ENCODE measurements at places on chromosomes 2 and 18.

DNA sequence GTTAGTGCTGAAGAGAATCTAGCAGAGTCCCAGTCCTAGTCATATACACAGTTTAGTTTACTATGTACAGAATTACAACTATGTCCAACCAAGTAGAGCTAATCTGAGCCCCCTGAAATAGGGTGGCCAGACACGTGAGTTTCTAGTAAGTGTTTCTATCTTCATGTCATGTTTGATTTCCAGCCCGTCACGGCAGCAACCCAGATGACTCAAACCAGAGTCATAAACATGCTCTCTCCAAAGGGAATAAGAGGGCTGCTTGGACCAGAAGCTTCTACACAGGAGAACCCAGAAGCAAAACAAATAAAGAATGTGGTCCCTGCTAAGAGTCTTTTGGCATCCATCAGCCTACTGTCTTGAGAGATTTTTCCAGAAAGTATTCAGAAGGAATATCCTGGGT, 64.9 kb upstream of the WIPF1 start:
- no peak for DNase-seq

DNA sequence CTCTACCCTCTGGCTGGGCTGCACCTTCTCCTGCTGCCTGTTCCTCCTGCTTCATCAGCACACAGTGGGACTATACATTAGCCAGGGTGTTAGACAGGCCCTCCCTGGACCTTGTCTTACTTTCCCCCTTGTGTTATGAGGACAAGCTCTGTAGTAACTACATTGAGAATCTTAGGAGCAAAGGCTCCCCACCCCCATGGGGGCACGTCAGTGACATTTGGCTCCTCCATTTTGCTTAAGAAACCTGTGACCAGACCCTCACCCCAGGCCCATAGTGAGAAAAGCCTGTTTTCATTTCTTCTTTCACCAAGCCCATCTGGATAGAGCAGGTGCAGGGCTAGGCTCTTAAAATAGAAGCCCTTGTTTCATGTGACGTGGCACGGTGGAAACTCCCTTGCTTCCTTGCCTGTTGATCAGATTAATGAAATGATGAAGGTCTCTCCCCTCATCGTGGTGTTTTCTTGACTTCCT, 146.7 kb downstream of the RPIA start:
- no peak for DNase-seq

DNA sequence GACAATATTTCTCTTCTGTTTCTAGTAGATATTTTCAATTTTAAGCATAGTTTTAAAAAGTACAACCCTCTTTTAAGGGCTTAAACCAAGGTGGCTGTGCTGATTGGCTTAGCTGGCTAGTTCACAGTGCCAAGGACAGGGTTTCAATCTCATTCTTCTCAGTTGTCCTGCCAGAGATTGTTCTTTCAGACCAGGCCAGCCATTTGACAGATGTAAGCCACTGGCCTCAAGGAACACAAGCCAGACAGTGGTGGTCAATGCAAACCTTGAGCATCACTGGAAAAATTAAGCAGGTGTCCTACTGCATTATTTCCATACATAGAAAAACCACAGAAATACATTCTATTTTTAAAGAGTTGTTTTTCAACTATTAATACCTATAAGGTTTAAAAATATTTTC, 5.9 kb downstream of the RNF103 start:
- no peak for DNase-seq

DNA sequence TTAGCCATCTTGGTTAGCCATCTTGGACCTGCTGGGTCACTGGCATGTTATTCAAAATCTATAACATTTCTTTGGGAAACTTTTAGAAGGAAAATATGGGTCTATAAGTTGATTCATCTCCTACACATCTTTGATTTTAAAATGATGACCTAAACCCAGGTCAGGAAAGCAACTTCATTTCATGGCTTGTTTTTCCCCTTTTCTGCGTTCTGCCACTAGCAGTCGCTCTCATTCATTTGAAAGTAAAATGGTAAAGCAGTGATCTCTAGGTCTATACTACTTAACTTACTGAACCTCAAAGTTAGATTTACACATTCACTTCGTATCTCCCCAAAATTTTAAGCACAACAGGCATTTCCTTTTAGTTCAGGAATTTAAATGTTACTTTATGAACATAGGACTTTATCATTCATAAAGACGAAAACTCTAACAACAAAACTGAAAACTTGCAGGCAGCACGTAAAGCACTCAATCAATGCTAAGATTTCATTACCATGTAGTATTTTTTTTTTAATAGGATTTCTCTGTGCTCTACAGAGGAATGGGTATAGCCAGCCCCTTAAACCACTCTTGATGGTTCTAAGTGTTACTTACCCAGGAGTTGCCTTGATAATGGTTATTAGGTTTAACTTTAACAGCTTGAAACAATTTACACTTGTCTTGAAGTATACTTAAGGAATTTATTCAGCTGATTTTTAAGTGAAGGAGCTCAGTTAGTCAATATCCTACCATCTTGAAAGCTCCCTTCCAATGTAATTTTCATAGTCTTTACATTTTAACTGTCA, 62.5 kb downstream of the GORASP2 start:
- DNase-seq: no peak

DNA sequence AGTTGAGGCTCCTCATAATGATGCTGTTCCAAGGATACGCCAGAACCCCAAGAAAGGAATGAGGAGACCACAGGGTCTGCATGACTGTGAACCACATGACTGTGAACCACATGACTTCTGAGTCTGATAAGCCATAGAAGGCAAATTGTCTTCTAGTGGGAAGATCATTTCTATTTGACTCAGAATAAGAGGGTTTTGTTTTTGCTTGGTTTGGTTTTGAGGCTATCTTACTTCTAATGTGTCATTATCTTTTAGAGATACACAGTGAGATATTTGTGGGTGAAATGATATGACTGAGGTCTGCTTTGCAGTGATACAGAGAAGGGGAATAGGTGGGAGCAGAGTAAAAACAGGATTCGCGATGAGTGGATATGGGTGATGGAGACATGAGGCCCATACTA, 28.9 kb upstream of the BCL2L11 start:
- no peak for DNase-seq

GRCh38 chr2:136057023-136057801, 60.7 kb downstream of the CXCR4 start:
- DNase-seq: no peak

DNA sequence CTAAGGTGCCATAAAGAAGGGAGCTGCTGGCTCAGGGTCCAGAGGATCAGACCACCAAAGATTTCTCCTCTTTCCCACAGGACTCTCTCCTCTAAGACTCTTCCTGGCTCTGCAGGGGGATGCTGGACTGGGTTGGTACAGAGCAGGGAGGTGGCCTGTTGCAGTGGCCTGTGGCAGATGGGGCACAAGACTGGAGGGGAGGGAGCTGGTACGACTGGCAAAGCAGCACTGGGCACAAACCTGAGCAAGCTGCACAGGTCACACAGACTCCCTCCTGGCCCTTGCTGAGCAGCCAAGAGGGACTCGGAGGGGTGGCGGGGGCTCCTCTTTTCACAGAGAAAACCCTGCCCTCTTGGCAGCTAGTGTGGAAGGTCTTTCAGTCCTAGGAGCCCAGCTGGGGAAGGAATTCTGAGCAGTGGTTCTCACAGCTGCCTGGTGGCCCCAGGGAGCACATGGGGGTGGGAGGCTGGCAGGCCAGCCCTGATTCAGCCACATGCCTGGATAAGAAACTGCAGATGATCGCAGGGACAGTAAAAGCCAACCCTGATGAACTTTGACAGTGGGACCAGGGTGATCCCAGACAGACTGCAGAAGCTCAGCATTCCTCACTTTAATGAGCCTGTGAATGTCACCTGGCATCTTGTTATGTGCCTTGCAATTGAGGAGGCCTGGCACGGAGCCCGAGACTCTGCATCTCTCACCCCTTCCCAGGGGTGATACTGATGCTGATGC, 32.5 kb upstream of the ACAA2 start:
- DNase-seq: no peak

DNA sequence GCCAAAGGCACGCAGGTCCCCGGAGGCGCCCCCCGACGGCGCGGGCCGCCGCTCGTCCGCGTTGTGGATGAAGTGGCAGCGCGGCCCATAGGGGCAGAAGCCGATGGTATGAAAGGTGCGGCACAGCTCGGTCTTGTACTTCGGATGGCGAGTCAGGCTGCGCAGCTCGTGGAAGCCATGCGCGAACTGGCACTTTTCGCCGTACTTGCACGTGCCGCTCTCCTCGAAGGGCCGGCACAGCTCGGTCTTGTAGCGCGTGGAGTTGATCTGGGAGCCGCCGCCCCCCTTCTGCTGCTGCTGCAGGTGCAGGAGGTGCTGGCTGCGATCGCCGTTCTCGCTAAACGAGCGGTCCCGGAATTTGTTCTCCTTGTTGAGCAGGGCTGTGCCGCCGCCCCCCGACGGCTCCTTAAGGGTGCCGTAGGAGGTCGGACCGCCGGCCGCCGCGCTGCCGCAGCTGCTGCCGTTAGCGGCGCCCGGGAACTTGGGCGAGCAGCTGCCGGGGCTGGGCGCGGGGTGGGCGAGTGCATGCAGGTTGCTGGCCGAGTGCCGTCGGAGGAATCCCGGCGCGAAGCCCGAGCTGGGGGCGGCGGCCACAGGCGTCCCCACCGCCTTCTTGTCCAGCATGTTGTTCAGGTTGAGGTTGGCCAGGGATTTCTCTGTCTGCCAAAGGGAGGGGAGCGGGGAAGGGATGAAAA, 1.2 kb downstream of the ZFP36L2 start:
- peak; percentile 69 for DNase-seq

DNA sequence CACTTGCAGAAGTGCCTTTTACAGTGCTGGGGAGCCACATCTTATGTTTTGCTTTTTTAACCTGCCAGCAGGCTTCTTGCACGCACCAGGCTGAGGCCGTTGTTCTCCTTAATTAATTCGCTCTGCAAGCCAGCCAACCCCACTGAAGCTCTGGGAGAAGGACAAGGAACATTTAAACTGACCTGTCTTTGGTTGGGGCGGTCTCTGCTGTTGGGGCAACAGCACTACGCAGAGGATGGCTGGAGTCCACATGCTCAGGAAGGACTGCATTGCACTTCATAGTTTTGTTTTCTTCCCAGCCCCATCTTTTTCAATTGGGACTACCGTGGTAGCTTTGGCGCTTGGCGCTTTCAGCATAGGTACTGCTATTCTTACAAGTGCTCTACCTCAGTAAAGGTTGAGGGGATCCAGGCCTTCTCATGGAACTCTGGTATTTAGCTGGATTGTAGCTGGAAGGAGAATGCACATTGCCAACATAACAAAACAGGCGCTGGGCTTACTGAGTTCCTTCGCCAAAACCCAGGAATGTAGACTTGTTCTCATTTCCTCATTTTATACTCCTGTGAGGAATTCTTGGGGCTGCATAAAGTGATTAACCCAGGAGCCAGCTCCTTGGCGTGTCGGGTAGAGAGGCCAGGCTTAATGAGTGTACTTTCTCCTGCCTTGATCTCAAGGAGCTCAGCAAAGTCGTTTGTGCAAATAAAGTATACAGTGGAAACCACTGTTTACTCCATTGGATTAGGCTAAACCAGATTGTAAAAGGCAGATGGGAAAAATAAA, 146.2 kb downstream of the PRKCE start:
- no peak for DNase-seq

GRCh38 chr18:76518123-76518859, 23.2 kb upstream of the ZNF516 start:
- DNase-seq: no peak

DNA sequence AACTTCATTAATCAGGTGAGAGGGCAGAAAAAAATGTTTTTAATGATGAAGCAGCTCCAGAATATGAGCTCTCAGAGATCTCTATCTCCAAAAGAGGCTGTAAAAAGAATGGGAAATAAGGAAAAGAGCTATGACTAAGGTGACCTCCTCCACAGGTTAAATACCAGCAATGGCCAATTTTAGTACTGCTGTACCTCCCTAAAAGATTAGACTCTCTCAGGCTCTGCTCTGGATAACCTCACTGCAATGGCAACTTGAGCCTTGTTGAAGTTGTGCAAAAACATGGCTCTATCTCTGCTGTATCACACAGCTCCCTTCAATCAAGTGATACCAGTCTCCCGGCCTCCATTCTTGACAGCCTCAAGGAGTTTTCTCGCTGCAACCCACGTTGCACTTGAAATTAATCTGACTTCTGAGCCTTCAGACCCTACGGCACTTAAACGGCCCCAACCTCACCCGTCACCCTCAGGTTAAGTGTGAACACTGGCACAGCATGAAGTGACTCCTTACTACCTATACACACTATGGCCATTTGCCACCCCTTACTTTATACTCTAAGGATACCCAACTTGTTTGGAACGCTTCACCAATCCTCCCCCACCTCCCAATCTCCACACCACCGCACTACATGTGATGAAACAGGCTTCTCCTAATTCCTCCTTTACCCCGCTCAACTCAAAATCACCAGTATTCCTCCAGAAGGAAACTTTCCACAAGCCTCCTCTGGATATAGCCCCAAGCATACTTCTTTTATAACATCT, 36.3 kb downstream of the SMAD2 start:
- no peak for DNase-seq

GRCh38 chr2:26711457-26712161, 19.1 kb downstream of the KCNK3 start:
- DNase-seq: no peak

- no peak for DNase-seq
Observed at GRCh38 chr2:234593636-234594035, 96.8 kb upstream of the ARL4C start.

GRCh38 chr18:35089382-35089781, 48.2 kb downstream of the MAPRE2 start:
- no peak for DNase-seq

DNA sequence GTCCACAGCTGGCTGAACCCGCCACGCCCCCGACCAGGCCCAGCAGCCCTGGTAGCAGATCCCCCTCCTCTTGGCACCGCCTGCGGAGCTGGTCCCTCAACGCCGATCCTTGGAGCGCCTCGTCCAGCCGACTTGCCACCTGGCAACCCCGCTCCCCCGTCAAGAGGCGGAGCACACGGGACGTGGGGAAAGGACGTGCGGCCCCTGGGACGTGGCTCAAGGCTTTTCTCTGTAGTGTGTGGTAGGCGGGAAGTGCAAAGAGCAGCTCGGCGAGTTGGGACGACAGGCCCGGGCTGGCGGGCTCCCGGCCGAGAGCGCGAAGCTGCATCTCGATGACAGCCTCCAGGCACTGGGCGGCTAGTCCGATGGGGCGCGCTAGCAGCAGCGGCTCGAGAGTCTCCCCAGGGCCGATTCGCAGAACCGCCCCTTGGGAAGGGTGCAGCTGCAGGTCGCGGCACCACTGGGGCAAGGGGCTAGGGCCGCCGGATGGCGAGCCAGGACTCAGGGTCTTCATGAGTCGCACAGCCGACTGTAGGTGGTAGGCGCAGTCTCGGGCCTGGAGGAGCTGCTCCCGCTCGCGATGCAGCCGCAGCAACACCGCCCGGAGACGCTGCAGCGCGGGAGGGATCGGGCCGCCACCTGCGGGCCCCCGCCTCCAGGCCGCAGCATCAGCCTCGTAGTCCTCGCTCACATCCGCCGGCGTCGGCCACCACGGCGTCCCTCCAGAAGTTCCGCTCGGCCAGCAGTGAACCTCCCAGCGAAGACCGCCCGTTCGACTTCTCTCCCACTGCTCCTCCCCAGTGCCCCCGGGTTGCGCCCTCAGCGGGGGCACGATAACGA, 617 bp downstream of the CCDC142 start:
- no peak for DNase-seq

DNA sequence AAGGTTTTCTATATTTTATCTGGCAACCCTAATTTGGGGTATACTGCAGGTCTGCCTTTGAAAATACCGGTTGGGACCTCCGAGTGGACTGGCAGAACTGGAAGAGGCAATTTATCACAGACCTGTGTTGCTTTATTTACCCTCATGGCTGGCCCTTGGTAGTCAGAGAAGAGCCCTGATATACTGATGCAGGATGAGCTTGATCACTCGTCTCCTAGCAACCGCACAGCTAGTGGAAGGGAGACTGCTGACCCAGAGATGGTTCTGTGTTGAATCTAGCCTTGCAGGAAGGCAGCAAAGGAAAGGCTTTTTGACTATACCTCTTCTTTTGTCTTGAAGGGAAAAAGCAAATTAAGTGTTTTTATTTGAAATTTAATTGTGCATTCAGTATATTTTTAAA, 154.7 kb downstream of the EML6 start:
- no peak for DNase-seq

Measured in hematopoietic multipotent progenitor cell treated with erythropoietin and hydrocortisone succinate and interleukin-3 and kit ligand, for 17 days (in vitro differentiated cells).